ENCODE measurements at places on chromosomes 4 and X.

DNA sequence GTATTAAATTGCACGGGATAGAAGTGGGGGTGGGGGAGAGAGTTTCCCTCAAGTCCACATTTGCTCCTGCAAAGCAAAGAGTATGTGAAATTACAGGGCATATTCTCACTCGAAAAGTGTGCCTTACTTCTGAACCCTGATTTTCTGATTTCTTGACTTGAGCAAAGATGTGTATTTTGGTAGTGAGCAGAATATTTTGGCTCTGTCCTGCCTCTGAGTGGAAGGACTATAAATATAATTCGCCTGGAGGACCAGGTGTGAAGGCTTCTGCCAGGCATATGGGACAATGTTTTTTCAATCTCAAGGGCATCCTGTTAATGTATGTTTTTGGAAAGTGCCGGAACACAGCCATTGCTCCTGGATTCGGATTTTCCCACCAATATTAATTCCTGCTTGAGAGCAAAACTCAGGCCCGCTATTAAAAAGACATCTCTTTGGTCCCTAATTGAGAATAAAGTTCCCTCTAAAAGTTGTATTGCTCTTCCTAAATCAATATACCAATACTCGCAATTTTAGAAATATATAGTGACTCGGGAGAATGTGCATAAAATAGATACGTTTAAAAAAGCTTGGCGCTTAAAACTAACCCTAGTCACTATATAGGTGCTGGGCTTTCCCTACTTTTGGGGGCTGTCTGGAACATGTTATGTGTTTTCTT lies 15.3 kb upstream of the PITX2 start:
- DNase-seq = no peak

DNA sequence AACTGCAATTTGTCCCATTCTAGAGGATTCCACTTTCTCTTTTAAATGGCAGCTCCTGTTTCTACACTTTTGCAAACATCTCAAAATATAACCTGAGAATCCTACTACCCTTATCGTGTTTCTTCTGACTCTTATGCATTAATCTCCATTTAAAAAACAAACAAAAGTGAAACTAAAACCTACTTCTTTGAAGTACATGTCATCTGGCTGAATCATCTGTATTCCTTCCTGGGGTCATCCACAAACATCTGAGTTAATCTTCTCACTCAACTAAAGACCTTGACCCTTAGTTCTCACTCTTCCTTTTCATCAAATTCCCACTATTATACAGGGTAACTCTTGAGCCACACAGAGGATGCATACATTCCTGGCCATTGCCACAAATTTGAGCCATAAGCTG lies 584.8 kb downstream of the PPARGC1A start:
- DNase-seq = no peak

DNA sequence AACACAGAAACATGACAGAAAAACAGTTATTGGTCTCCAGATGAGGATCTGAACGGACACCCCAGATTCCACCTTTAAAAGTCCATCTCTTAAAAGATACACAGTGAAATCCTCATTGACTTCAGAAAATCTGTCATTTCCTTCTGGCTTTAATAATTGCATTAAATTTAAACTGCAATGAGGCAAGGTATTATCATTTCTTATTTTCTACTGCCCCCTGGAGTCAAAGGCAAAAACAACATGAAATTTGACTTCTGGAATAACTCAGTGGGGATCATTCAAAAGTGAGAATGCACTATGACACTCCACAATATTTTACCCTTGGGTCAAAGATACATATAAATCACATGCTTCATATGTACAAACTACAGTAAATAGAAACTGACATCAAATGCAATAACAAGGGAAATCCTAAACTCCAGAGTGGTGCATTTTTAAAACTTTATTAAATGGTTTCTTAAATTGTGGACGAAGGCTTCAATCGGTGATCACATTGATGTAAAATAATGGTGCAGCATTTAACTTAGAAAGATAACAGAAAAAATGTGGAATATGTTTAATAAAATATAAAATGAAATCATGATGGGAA lies 56.4 kb upstream of the SPANXN1 start:
- no peak for DNase-seq

- DNase-seq = no peak
Measured at GRCh38 chr4:99463566-99463965, 28.4 kb upstream of the ADH7 start.

DNA sequence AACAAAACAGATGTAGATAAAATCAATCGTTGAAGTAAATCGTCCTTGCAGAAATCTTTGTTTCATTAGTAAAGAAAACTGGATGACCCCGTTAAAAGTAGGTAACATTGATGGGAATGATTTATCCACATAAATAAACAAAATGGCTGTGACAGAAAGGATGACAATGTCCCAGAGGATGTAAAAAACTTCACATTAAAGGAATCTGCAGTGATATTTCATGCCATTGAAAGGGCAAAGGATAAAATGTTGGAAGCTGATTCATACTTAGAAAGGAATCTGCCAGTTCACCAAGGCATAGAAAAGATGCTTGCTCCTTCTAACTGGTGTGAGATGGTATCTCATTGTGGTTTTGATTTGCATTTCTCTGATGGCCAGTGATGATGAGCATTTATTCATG lies 24.2 kb upstream of the EPGN start:
- no peak for DNase-seq

DNA sequence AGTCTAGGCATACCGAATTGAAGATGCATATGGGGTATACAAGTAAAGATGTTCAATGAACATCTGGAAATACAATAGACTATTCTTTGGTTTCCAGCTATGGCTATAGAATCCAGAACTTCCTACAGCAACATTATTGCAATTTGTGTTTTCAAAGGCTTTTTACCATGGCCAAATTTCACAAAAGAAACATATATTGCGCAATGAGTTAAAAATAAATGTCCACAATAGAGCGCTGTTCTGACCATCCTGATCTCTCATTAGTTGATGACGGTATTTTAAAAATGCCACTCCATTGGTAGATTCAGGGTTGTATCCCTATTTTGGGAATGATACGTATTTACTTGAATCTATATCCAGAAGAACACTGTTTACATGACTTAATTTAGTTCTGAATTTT lies 139.2 kb downstream of the LINC00632 start:
- no peak for DNase-seq

DNA sequence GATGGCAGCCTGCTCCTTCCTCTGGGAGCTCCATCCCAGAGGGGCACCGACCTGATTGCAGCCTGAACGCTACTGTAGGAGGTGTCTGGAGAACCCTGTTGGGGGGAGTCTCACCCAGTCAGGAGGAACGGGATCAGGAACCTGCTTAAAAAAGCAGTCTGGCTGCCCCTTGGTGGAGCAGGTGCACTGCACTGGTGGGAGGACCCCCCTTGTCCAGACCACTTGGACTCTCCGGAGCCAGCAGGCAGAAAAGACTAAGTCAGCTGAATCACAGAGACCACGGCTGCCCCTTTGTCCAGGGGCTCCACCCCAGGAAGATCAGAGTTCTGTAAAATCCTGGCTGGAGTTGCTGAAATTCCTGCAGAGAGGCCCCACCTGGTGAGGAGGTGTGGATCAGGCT lies 67.3 kb upstream of the MAGEB18 start:
- no peak for DNase-seq

- DNase-seq = no peak
Measured at GRCh38 chrX:150509703-150510102, 58.7 kb upstream of the MTM1 start.

GRCh38 chr4:140829825-140830224 lies 73.6 kb upstream of the TBC1D9 start:
- DNase-seq = no peak

DNA sequence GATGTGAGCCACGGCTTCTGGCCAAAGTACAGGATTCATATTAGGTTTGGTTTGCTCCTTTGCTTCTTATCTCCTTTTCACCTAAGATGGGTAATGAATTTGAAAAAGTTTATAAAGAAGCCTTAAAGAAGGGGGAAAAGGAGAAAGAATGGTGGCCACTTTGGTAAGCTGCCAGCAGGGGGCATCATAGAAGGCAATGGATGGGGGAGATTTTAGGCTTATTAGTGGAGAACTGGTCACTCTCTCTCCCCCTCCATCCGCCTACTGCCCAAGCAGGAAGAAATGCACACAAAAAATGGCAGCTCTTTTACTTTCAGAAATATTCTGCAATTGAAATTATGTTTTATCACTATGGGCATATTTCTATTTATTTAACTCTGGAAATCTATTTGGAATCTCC lies 32.0 kb downstream of the SPARCL1 start:
- no peak for DNase-seq

GRCh38 chr4:6751611-6752485 lies 30.7 kb upstream of the KIAA0232 start:
- no peak for DNase-seq

GRCh38 chrX:41553688-41554087 lies 106.5 kb downstream of the NYX start:
- no peak for DNase-seq

DNA sequence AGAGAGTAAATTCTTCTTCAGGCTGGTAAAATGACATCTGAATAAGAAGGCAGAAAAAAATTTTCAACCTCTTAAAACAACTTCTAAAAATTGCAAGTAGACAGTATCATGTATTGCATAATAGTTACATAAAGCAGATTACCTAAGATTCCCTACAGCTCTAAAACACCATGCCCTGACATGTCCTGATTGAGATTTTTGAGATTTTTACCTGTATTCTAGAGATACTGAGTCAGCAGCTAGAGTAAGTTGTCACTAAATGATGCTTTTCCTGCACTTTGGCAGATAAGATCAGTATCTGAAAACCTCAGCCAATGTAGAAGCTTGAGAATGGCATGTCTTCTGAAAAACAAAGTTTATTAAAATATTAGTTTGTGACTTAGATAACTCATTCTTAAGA lies 713.6 kb downstream of the CCSER1 start:
- no peak for DNase-seq
